ENCODE measurements at places on chromosomes 11 and 22. TPM values are rescaled to one million over a fixed set of nuclear protein-coding genes. Genes with fewer than 3 reads are reported as not detected.

DNA sequence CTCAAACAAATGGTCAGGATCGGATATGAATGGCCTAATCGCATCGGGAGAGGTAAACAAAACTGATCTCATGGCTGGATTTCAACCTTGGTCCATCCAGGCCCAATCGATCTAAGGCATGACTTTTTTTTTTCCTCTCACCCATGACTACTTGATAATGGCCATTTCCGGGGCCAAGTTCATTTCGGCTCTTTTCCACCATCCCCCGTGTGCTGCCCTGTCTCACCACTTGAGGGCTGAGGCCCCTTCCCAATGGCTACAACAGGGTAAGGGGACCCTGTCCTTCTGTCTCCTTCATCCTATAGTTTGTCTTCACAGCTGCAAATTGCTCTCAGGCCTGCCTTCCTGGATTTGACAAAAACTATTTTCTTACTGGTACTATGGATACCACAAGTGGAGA, 26.7 kb downstream of the GRAP2 start:
- no peak for DNase-seq

Gene HSPB2
- polyA plus RNA-seq: 93.3 TPM

GRCh38 chr11:134236834-134237556, 12.5 kb downstream of the VPS26B start:
- DNase-seq: no peak

DNA sequence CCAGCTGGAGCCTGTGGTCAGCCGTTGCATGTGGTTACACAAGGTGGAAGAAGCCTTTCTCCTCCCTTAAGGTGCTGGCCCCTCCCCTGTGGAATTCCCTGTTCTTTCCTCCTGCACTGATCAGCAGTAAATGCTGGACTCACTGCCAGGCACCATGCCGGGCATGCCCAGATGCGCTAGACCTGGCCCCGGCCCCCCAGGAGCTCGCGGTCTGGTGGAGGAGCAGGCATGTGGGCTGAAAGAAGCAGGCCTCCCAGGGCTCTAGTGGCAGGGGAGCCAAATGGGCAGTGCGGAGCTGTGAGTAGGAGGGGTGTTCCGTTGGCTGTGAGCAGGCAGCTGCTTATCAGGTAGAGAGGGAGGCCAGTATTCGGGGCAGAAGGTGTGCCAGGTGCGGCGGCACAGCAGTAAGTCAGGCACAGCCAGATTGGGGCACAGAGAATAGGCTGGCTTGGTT, 10.2 kb downstream of the DGKZ start:
- DNase-seq: no peak

- no peak for DNase-seq
Measured at GRCh38 chr11:94676814-94677213, 91.3 kb upstream of the AMOTL1 start.

Gene TMEM121B
- polyA plus RNA-seq: 5.9 TPM

GRCh38 chr11:129455756-129456655, 80.4 kb downstream of the BARX2 start:
- no peak for DNase-seq

DNA sequence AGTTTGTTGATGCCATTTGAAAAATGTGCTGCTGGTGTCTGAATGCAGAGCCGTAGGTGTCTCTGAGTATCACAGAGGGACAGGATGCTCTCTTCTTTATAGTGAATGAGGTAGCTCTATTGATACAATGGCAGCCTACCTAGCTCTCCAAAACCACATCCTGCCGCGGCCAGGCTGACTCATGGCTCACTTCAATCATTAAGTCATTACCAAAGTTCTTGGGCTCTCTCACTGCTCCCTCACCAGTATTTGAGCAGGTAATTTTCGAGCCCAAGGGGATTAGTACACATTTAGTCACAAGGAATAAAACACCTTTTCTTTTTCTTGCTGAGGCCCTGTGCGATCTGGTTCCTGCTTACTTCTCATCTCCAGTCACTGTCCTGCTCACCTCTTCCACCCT, 509.0 kb upstream of the LARGE1 start:
- no peak for DNase-seq

DNA sequence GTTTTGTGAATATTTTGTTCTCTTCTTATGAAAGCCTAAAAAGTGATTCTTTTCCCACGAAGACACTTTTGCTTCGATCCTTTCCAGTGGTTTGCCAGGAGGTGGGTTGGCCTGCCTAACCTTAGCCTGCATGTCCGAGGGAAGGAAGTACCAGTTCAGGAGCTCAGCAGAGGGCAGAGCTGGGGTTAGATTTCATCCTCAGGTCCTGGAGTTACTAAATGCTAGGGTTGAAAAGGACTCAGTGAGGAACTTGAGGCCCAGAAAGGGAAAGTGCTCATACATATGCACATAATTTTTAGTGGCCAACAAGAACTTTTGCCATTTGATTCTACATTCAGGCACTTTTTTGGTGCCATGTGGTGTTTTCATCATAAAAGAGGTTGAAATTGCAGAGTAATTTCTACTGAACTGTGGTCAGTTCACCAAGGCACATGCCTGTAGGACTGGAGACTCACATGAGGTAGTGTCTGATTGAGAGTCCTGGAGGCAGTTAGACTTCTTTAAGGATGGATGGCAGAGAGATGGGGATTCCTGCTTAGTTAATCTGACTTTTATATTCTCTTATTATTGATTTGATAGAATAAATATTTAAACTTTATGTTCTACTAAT, 36.7 kb downstream of the NCAM1 start:
- DNase-seq: no peak

- peak; percentile 25 for DNase-seq
Measured at GRCh38 chr11:128195057-128195751, 392.2 kb downstream of the ETS1 start.

GRCh38 chr22:20186183-20186870, 35.5 kb upstream of the CCDC188 start:
- no peak for DNase-seq

- no peak for DNase-seq
Measured at GRCh38 chr11:15849257-15849656, 507.1 kb downstream of the SOX6 start.

Gene ROM1
- polyA plus RNA-seq: 1.4 TPM

DNA sequence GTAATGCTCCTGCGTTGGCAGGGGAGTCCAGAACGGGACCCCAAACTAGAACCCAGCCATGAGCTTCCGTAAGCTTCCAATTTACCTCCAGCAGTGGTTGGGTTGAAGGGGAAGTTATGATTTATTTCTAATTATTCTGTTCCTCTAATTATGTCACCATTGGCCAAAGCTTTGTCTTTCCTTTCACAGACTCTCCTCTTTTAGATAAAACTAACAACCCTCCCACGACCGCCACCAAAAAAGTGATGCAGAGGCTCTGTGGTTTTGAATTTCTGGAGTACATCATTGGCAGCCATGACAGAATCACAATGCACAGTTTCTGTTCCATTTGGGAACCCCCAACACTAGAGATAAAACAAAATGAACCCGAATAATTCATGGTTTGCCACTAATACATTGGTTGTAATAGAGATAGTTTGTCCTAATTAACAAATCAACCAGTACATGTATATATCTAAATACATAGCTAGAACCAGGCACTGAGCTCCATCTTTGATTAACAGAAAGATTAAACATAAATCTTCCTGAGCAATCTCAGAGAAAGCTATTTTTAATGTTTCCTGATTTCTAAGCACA, 64.3 kb downstream of the ETS1 start:
- no peak for DNase-seq

Gene CD59
- 105 TPM for polyA plus RNA-seq

DNA sequence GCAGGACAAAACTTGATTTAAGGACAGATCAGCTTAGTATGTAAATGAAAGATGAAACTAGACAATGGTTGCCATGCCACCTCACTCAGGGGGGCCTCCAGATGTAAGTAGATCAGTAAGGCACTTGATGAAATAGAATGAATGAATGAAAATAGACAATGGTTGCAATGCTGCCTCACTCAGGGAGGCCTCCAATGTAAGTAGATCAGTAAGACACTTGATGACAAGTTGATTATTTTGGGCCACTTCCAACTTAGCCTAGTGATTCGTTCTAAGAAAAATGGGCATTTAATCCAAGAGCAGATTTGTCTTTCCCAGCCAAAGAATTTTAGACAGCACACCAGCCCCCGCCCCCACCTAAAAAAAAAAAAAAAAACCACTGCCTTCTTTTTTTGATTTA, 19.2 kb upstream of the SLC5A12 start:
- DNase-seq: no peak

DNA sequence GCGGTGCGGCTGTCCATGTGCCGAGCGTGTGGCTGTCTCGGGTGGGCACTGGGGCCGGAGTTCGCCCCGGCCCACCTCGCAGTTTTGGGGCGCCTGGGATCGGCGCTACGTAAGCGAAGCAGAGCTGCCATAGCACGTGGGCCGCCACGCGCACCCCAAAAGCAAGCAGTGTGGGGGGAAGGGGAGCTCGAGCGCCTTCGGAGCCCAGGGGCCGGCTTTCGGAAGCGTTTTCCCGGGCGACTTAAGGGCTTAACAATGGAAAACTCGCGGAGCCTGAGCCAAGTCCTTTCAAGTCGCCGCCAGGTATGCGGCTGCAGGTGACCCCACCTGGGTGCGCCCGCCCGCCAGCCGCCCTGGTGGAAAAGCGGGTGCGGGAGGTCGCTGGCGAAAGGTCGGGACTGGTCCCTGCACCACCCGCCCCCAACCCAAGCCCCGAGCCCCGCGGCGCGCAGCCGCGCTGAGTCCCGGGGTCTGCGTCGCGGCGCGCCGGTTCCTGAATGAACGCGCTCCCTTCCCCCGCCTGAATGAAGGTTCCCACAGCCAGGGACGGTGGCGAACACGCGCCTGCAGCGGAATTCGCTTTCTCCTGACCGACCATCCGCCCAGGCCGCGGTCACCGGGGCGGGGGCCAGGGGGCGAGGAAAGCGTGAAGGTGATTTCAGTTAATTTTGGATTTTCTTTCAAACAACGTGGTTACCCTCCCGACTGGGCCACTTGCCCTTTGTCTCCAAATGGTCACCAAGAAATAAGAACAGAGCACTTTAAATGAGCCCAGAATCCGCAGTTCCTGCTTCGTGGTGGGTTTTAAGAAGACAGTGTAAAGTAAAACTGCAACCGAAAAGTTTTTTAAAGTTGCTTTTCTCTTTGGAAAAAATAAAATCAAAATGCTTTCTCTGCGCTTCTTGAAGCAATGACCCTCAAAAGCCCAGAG, 2.8 kb upstream of the CCND1 start:
- DNase-seq: no peak

DNA sequence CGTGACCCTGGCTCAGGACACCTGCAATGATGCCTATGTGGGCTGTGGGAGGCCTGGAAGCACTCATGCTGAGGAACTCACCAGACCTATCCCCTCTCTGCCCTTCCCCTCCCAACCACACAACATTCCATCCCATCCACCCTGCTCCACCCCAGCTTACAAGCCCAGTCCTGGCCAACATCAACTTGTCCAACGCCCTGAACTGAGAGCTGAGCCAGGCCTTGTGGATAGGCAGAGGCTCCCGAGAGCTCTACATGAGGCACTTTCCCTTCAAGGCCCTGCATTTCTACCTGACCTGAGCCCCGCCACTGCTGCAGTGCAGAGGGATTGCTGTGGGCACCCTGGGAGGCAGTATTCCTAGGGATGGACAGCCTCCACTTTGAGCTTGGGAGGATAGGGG, 112.4 kb downstream of the PDE2A start:
- no peak for DNase-seq
